Activated CD4-positive, alpha-beta T cell treated with anti-CD3 and anti-CD28 coated beads, Interleukin-2, Interleukin-6, amounts not matched to agents 100 ng/mL and 50 ng/mL, durations not matched to agents 16 hours and 8 hours (primary cell): ENCODE measurements at places on chromosomes 3 and 15.

DNA sequence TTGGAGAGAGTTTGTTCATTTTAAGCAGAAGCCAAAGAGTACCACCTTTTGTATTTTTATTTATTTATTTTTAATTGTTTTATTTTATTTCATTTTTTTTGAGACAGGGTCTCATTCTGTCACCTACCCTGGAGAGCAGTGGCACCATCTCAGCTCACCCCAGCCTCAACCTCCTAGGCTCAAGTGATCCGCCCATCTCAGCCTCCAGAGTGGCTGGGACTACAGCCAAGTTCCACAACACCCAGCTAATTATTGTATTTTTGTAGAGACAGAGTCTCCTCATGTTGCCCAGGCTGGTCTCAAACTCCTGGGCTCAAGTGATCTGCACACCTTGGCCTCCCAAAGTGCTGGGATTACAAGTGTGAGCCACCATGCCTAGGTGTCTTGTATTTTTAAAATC lies 9.6 kb downstream of the CCR8 start:
- no peak for DNase-seq

DNA sequence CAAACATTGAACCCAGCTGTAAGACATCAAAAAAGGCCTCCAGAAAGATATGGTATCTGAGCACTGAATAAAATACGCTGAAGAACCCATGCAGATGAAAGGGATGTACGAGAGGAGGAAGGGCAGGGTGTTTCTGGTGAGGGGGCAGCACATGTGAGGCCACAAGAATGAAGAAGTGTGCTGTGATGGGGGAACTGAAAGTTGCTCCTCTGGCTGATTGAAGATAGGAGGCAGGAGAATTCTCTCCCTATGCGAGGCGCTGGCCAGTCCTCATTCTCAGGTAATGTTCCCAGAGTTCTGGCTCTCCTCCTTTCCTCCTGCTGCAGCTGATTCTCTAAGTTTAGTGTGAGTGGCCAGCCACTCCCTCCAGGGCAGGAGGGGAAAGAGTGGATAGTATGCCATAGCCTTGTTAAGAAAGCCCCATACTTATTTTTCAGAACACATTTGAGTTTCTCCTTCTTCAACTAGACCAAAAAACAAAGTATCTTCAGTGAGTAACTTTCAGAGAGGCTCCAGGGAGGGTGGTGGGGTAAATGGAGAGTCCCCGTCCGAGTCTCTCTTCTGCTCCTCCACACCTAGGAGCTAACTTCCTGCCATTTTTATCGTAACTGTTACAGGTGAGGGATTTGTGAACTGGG lies 26.9 kb upstream of the MYO1E start:
- DNase-seq: no peak

DNA sequence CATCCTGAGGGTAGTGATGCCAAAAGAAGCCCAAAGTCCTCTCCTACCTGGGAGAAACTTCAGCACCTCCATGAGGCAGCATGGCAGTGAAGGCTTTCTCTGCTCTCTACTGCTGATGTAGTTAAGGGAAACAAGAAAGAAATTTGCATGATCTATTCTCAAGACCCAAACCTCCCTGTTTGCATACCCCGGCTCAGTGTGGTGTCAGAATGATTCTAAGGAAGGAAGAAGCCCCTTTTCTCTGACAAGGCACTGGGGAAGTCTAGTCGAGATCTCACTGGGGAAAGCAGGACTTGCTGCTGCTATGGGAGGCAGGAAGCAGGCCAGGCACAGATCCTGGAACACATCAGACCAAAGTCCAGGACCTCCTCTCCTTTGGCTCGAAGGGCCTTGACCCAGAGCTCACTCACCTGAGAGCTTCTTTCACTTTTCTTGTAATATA lies 89.4 kb upstream of the ICE2 start:
- DNase-seq: no peak

DNA sequence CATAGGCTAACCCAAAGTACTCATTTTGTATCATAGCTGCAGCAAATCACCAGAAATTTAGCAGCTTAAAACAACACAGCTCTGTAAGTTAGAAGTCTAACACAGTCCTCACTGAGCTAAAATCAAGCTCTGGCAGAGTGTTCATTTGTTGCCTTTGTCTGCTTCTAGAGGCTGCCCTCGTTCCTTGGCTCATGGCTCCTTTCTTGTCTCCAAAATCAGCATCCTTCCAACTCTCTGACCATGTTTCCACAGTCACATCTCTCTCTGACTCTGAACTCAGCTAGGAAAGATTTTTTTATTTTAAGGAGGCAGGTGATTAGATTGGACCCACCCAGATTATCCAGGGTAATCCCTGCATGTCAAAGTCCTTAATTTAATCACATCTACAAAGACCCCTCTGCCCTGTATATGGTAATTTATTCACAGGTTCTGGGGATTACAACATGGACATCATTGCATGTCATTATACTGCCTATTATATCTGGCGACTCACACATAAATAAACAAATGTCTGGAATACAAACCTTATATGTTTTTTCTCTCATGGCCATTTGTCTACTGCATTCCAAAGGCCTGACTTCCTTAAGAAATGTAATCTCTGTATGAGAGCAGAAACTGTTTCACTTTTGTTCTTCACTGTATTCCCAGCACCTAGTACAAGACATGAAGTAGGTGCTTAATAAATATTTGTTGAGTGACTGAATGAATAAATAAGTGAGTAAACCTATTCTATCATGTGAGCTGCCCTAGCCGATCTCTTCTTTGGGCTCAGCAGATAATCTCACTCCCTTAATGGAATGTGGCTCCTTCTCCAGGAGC lies 15.1 kb upstream of the UACA start:
- no peak for DNase-seq

- DNase-seq: peak; percentile 48
These were observed 6.3 kb upstream of the EOMES start for GRCh38 chr3:27728195-27729087.

GRCh38 chr3:65846936-65847335 lies 191.8 kb downstream of the MAGI1 start:
- DNase-seq: no peak

DNA sequence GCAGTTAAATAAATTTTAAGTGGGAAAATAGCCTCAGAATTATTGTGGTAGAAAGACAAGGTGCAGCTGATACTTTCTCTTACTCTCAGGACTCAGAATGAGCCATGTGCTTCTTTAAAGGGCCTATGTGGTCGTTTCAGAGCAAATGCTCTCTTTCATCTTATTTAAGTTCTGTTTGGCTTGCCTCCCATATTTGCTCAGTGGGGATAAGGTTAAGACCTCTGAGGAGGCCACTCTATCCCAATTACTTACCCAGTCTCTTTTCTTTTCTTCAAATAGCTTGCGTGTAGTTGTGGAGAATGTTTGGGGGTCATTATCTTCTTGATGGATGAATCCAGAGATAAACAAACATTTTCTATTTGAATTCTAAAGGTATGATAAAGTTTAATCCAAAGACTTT lies 221.9 kb downstream of the RBMS3 start:
- no peak for DNase-seq

GRCh38 chr3:146307456-146307725 lies 56.5 kb upstream of the PLSCR4 start:
- DNase-seq: no peak

GRCh38 chr15:49242820-49243219 lies 72.8 kb downstream of the GALK2 start:
- DNase-seq: no peak
